ENCODE measurements at places on chromosomes 6 and 20. TPM values are rescaled to one million over a fixed set of nuclear protein-coding genes. Genes with fewer than 3 reads are reported as not detected.

DNA sequence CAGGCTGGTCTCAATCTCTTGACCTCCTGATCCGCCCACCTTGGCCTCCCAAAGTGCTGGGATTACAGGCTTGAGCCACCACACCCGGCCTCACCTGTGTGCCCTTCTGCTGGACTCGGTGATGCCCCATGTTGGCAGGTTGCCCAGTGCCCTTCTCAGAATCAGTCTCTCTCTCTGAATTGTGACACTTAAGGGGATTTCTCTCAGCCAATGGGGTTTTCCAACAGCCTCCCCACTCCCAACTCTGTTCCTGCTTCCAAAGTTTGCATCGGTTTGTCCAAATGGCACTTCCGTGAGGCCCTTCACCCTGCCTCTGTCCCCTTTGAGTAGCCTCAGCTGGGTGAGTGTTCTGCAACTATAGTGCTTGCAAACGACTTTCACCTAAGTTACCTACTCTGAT lies 3.1 kb upstream of the MRPS10 start:
- no peak for DNase-seq

GRCh38 chr6:134813146-134813545 lies 136.8 kb downstream of the ALDH8A1 start:
- no peak for DNase-seq

Gene FRK
- 1.9 TPM for total RNA-seq

- DNase-seq = no peak
Measured at GRCh38 chr6:98633886-98634285, 200.5 kb upstream of the POU3F2 start.

GRCh38 chr6:33675968-33676367 lies 35.5 kb downstream of the UQCC2 start:
- DNase-seq = no peak

DNA sequence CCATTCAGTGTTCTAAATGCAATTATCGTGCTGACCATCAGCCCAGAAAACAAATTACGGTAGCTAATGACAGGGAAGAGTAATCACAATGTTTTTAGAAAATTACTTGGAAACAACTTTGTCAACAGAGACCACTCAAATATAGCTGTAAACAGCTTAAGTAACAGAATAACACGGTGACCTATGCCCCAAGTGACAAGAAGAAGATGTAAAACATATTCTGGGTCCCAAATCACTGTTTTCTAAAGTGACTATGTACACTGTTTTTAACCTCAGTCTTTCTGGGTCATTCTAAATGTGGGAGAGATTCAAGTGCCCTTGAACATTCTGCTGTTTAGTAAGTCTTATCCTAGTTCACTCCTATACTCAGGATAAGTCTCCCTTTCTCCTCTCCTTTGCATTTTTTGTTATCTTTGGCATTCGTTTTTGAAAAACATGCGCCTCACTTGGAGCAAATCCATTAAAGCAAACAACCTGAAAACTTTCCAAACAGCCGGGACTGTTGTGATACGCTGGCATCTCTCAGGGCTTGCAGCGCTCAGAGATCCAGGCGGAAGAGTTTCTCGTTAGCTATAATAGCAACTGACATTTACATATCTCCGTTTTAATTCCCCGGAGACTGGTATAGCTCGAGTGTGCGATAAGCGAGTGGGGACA lies 114.5 kb upstream of the SOX4 start:
- no peak for DNase-seq

DNA sequence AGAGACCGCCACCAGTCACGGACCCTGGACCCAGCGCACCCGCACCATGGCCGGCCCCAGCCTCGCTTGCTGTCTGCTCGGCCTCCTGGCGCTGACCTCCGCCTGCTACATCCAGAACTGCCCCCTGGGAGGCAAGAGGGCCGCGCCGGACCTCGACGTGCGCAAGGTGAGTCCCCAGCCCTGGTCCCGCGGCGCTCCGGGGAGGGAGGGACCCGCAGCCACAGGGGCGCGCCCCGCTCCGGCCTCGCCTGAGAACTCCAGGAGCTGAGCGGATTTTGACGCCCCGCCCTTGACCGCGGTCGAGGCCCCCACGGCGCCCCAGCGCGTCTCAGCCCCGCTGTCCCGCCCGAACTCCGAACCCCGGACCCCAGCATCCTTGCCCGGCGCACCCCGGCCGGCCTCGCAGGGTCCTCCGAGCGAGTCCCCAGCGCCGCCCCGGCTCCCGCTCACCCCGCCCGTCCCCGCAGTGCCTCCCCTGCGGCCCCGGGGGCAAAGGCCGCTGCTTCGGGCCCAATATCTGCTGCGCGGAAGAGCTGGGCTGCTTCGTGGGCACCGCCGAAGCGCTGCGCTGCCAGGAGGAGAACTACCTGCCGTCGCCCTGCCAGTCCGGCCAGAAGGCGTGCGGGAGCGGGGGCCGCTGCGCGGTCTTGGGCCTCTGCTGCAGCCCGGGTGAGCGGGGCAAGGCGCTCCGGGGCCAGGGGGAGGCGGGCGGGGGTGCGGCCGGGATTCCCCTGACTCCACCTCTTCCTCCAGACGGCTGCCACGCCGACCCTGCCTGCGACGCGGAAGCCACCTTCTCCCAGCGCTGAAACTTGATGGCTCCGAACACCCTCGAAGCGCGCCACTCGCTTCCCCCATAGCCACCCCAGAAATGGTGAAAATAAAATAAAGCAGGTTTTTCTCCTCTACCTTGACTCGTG lies at the start of gene OXT:
Gene OXT (plus strand): TSS at position 11 of the 920 bp plus-strand sequence. CDS start 36 bp downstream, at position 47.
- no peak for DNase-seq

- no peak for DNase-seq
Measured at GRCh38 chr6:35140639-35141006, 516 bp downstream of the TCP11 start.

Measured in omental fat pad (tissue), 4 donors.